Umbilical cord (tissue), 2 donors: ENCODE measurements at places on chromosomes 4 and X. TPM values are rescaled to one million over a fixed set of nuclear protein-coding genes. Genes with fewer than 3 reads are reported as not detected.

PDCL2 gene
- not detected for total RNA-seq

ANK2 gene
- total RNA-seq, result 36.8 TPM

PDE5A gene
- 56.8 TPM for total RNA-seq

P2RY4 gene
- total RNA-seq, result 0.48 TPM

GRCh38 chrX:133335027-133335426 is 80.3 kb downstream of the GPC4 start:
- DNase-seq, result peak; percentile 44

- no peak for DNase-seq
Measured at GRCh38 chr4:172927096-172927814, 241.4 kb upstream of the GALNT7 start.

GRCh38 chrX:129099207-129099606 is 424.1 kb downstream of the SMARCA1 start:
- no peak for DNase-seq

- DNase-seq, result no peak
Measured at GRCh38 chr4:832536-832935, 6.6 kb upstream of the CPLX1 start.

DNA sequence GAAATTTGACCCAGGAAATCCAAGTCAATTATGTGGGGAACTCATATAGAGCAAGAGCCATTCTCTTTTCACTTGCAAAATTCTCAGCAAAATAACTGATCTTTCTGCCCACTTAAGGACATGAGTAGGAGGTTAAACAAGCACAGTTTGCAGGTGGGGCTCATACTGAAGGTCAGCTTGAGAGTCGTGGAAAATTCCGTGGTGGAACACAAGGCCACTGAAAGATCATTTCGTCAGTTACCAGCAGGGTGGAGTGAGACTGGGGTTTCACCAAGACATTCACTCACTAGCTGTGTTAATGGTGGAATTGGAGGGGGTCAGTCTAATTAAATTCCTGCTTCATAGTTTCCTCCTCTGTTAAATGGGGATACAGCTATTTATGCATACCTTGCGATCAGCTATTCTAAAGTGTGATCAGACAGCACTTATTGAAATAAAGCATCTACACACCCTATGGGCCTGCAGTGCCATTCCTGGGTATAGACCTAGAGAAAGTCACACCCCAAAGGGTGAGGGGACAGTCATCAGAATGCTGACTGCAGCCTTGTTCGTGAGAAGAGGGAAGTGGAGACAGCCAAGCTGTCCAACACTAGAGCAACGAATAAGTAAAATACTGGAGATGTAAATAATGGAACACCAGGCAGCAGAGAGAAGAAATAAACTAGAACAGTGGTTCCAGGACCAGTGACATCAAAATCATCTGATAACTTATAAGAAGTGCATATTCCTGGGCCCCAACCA is 42.7 kb upstream of the CLNK start:
- DNase-seq, result no peak

- no peak for DNase-seq
Measured at GRCh38 chr4:81173213-81173612, 41.8 kb downstream of the PRKG2 start.

- peak; percentile 86 for DNase-seq
Measured at GRCh38 chrX:123961268-123962005, at the start of gene STAG2. Gene STAG2, plus strand, starts transcription at chrX:123961706. Its CDS starts 60,922 bp downstream, at chrX:124022628.

- DNase-seq, result no peak
Measured at GRCh38 chrX:120140293-120140981, 18.0 kb upstream of the RHOXF2 start.

DNA sequence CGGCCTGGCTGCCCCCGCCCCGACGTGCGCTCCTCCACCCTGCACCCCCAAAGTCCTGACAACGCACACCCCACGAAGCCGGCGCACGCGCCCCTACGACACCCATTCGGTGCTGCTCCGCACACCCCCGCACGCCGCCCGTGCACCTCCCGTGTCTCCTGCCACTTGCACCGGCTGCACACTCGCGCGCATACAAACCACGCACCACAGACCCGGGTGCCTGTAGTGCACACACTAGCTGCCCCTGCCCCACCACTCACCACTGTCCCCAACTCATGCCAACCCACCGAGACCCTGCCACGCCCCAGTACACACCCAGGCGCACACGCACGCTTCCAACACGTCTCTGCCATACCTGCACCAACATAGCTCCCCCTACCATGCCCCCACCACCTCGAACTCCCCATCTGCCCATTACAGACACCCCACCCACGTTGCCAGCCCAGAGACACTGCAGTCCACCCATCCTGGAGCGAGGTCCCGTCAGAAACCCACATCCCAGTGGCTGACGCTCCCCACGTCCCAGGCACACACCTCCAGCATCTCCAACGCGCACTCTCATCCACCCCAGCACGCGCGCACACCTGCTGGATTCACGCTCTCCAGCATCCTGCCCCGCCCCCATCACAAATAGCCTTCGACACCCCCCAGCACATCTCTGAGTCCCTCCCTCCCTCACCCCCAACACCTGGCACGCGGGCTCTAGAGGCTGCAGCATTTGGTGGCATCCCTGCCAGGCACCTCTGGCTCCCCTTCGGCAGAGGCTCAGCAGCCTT is 4.2 kb upstream of the DUSP9 start:
- DNase-seq, result no peak

DNA sequence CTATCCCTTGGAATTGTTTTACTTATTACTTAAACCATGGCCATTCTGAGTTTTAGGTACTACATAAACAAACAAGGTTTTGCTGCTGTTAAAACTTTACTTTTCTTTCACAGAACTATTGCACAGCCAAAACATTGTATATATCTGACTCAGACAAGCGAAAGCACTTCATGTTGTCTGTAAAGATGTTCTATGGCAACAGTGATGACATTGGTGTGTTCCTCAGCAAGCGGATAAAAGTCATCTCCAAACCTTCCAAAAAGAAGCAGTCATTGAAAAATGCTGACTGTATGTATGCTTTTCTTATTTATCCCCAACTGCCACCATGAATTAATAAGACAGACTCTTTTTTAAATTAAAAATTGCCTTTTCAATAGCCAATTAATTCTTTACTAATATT is 69.8 kb downstream of the CCKAR start:
- DNase-seq, result no peak
